ENCODE measurements at places on chromosomes 2 and 18.
A peak's percentile ranks its signal among the peaks of the same experiment; 100 is the strongest.

DNA sequence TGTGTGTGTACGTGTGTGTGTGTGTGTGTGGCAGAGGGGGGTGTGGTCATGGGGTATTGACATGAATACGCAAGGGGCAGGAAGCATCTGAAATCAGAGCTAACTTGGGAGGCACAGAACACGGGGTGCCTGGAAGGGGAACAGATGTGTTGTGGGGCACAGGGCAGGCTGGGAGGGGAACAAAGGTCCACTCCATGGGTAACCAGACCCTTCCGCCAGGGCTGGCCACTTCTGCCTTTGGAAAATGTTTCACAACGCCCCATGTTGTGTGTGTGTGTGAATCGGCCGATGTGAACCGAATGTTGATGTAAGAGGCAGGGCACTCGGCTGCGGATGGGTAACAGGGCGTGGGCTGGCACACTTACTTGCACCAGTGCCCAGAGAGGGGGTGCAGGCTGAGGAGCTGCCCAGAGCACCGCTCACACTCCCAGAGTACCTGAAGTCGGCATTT lies at the start of gene SLC11A1:
SLC11A1 (plus strand) TSS at position 358 of the 451 bp plus-strand sequence. CDS start 96 bp downstream, outside the sequence.
- peak; percentile 74 for DNase-seq

DNA sequence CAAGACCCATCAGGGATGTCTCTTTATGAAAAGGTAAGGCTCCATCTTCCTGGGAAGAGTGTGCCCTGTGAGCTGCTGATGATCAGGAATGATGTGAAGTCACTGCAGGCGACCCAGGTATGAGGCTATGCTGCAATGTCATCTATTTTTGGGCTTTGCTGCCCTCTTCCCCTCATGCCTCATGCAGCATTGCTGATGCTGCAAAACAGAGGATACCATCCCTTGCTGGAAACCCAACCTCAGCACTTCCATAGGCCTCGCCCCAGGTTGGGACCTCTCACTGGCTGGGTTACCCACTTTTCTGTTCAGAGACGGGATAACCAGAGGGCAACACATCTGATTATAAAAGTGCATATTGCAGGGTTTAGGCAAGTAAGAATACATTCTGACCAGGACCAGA lies 255.8 kb downstream of the L3MBTL4 start:
- DNase-seq: no peak

DNA sequence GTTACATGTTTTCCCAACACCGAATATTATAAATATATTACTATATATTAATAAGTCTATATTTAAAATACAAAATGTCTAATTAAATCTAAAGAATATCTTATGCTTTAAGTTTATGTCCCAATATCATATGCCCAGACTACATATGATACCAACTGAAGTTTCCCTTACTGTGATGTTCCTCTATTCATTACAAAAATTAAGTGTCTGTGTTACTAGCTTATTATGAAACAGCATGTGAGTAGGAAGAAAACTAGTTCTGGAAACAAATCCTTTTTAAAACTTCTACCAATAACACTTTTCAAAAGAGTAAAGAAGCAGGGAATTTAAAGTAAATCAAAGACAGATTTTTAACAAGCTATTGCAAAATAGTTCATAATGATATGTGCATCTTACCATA lies 17.8 kb downstream of the HNRNPLL start:
- DNase-seq: no peak

- DNase-seq: no peak
These were observed 335.0 kb downstream of the CBLN2 start for GRCh38 chr18:72208920-72209676.

DNA sequence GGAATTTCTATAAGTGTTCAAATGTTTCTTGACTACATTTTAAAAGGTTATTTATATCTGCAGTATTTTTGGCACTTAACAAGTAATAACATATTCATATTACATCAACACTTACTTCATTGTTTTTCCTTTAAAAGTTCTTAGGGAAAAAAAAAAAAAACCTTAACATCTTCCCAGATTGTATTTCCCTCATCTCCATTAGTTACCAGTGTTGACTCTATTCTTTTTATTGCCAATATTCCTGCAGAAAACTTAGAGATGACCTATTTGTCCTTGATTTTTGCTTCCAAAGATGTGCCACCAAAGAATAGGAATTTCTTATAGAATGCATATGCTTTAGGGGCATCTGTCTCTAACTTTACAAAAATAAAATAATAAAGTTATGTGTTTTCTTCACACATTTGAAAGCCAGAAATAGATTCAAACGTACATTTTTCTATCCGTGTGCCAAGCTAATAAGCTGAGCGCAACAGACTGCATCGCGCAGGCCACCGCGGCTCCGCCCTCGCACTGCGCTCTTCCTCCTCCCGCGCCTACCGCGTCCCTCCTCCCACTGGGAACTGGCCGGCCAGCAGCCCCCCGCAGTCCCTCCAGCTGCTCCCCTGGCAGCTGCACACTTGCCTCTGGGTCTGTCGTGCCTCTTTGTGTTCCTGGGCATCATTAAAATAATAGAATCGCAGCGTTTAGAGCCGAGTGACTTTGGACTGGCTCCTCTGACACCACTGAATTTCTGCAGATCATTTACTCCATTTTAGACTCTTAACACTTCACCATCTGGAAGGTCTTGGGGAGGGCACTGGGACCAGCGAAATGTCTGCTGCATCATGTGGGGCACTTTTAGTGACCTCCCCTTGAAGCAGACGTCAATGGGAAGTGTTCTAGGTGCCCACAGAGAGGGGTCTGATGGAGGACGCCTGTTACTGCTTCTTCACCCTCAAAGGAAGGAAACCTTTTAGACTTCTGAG lies 21.2 kb upstream of the NAB1 start:
- DNase-seq: no peak

GRCh38 chr2:113240915-113241911 lies 37.5 kb downstream of the PAX8 start:
- peak; percentile 76 for DNase-seq

DNA sequence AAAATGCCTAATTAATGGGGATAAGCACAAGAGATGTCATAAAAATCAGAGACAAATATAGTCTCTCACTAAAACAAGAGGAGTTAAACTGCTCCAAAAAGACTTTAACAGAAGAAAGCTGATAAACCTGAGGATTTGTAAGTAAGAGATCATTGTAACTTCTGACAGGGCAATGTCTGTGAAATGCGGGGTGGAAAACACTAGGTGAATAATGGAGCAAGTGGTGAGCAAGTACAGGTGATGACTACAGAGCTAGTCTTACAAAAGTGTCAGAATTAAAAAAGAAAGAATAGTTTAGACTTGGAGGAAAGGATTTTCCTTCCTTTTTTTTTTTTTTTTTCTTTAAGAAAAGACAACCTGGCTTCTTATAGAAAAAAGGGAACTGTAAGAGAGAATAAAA lies 22.7 kb downstream of the ATAD2B start:
- DNase-seq: no peak

GRCh38 chr18:7754725-7755181 lies 187.6 kb downstream of the PTPRM start:
- no peak for DNase-seq

GRCh38 chr18:49834258-49834657 lies 20.9 kb upstream of the ACAA2 start:
- no peak for DNase-seq

DNA sequence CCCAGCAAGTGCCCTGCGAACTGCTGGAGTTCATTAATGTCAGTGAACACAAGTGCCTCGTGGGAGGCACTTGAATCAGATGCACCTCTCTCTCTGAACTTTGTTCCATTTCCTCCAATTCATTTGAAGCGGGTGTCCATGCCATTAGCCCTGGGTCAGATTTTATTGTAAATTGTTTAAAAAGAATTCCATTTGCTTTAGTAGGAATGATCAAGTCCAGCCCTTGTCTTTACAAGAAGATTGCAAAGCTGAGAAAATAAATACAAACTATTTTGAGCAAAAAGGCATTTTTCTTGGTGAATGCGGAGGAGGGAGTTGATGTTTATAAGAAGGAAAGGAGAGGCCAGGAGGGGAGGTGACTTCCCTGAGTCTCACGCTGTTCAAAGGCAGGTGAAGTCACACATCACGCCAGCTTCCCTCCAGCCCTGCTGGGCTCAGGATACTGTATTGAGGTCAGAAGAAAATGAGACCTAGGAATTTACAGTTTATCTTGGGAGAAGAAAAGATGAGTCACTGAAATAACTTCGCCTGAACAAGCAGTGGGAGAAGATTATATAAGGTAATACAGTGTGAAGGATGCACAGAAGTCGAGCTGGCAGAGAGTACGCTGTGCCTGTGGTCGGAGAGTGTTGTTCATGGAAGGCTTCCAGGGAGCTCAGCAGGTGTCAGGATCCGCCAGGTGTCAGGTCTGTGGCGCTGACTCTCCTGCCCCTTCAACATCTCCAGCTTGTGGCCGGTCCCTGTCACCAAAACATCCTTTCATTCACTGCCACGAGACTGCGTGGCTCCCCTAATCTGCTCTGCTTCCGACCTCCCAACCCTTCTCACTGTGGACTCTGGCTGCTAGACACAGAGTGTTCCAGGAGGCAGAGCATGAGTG lies 36.5 kb downstream of the EFR3B start:
- DNase-seq: no peak

- DNase-seq: peak; percentile 64
These were observed 124.2 kb upstream of the ZNF516 start for GRCh38 chr18:76619261-76619620.

DNA sequence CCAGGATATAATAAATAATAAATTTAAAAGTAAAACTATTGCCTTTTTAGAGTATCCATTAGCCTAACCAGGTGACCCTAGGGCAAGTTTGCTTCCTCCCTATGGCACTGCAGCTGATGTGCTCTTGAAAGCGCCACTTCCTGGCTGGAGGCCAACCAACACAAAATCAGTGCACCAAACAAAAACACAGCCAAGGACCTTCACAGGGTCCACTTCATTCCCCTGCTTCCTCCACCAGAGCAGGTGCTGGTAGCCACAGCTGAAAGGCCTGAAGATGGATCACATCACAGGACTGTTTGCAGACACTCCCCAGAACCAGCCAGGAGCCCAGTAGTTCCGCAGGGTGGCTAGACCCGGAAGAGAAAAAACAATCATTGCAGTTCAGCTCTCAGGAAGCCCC lies 108.8 kb downstream of the TWIST2 start:
- DNase-seq: no peak

GRCh38 chr2:201116115-201116958 lies at the start of gene CFLAR:
CFLAR (plus strand) TSS chr2:201116164; CDS start chr2:201129866, 13,702 bp downstream.
- DNase-seq: peak; percentile 83

DNA sequence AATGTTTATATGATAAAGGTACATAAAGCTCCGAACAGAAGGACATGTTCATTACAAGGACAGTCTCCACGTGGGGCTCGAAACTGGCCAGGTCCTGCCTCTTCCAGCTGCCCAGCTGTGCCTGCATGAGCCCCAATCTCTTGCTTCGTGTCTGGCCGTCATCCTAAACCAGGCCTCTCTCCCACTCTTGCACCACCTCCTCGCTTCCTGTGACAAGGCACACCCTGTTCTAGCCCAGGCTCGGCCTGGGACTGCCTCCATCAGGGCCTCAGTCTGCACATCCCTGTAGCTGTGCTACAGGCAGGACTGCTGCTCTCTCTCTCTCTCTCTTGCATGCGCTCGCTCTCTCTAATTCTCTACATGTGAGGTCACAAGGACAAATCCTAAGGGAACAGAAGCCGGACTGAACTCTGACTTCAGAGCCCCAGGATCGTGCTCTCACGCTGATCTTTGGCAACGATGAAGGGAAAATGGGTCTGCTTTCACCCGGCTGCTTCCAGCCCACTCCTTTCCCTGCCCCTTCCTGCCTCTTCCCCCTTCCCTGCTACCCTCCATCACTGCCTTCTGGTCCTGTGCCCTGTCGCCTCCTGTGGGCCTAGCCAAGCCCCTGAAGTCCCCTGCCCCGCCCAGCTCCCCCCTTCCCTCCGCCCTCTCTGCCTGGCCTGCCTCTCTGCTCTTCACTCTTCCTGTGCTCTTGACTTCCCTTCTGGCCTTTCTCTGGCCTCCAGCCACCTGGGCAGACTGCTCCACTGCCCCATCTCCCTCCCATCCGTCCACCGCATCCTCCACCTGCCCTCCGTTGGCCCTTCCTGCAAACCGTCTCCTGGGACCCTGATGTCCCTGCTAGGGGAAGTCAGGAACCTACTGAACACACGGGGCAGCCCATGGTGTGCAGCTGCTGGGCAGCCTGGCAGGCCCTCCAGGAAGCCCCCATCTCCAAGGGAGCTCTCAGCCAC lies 7.8 kb upstream of the GPR55 start:
- no peak for DNase-seq

- no peak for DNase-seq
These were observed 14.7 kb upstream of the ARPC2 start for GRCh38 chr2:218202266-218202665.

DNA sequence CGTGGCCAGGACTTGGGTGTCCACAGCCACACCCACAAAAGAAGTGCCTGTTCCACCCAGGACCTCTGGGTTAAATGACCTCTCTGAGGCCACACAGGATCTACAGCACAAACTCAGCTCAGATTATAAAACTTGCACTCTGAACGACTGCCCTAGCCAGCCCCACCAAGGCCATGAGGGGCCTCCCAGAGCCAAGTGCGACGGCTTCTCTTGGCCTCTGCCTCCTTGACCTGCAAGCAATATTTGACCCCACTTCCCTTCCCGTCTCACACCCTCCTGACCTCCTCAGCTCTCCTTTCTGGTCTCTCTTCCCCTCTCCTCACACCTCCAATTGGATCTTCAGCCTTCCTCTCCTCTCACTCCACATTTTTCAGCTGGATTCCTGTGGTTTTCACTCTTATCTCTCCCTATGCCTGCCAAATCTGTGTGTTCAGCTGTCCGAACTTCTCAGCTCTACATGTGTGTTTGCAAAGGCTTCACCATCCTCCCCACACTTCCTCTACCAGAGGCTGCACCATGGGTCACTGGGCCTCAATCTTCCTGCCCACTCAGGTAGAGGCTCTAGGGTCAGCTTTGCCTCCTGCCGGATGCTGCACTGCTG lies 25.3 kb upstream of the STEAP3 start:
- DNase-seq: no peak

- no peak for DNase-seq
These were observed 49.6 kb downstream of the SOWAHC start for GRCh38 chr2:109663721-109664120.

DNA sequence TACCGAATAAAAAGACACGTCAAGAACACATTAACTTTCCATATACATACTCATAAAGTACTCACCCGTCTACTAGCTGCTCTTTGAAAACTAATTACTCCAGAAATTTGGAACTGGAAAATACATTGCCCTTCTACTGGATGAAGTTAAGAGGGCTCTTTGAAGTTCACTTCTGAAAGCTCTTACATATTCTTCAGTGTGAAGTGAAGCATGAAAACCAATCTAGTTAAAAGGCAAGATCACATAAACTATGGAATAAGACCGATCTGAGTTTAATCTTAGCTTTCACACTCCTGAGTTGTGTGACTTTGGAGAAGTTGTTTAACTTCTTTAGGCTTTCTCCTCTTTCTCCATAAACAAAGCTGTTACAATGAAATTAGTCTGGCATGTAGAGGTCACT lies 38.5 kb downstream of the REV1 start:
- no peak for DNase-seq

GRCh38 chr2:102258386-102259074 lies 52.8 kb upstream of the IL1RL1 start:
- peak; percentile 68 for DNase-seq
